ENCODE measurements at places on chromosomes 4 and X.

GRCh38 chr4:89111833-89112563 lies 665 bp downstream of the TIGD2 start:
- DNase-seq, result no peak

- no peak for DNase-seq
These were observed 423.9 kb upstream of the PITX2 start for GRCh38 chr4:111046811-111047210.

- no peak for DNase-seq
These were observed 116.5 kb downstream of the UCHL1 start for GRCh38 chr4:41373221-41373620.

GRCh38 chr4:174702979-174703478 lies 126.0 kb downstream of the GLRA3 start:
- no peak for DNase-seq

- DNase-seq, result no peak
These were observed 71.0 kb downstream of the SNCA start for GRCh38 chr4:89765966-89766365.

- no peak for DNase-seq
These were observed 169.4 kb downstream of the CPEB2 start for GRCh38 chr4:15171725-15172124.

DNA sequence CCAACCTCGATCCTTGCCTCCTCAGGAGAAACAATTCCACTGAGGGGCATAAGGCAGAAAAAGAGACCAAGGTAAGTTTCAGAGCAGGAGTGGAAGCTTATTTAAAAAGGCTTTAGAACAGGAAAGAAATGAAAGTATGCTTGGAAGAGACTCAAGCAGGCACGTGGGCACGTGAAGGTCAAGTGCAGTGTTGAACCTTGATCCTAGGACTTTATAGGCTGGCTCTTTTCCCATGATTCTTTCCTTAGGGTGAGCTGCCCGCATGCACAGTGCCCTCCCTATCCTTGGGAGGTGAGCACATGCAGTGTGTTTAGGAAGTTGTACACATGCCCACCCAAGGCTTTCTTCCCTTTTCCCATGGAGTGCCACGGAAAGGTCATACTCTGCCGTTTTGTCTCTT lies 4.0 kb upstream of the PI4K2B start:
- DNase-seq, result no peak

DNA sequence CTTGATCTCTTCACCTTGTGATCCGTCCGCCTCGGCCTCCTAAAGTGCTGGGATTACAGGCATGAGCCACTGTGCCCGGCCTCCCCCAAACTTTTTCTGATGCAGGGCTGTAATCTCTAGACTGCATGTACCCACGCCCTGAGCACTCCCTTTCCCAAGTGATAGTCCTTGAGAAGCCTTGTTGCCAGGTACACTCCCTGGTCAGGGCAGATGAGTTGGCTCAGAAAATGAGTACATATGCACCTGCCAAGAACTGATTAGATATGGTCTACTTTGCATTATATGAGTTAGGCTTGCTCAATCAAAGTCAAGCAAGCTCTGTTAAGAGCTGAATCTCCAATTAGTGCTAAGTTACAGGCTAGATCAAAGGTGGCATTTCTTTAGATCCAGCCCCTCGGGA lies 20.3 kb downstream of the APOO start:
- DNase-seq, result no peak

GRCh38 chr4:16897991-16898827 lies at the start of gene LDB2:
Gene LDB2, minus strand, starts transcription at chr4:16898645.
- no peak for DNase-seq

DNA sequence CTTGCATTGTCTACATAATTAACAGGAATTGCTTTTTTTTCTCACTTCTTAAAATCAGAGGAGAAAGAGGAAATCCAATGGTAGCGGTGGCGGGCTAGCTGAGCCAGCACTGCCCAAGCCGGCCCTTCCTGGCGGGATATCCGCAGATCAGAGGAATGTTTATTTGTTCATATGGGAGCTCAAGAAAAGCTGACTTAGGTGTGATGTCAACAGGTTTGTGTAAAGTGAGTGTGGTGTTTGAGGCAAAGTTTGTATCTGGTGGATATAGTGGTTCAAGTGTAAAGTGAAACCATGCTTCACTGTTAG lies 466 bp upstream of the SLC39A8 start:
- DNase-seq, result no peak

DNA sequence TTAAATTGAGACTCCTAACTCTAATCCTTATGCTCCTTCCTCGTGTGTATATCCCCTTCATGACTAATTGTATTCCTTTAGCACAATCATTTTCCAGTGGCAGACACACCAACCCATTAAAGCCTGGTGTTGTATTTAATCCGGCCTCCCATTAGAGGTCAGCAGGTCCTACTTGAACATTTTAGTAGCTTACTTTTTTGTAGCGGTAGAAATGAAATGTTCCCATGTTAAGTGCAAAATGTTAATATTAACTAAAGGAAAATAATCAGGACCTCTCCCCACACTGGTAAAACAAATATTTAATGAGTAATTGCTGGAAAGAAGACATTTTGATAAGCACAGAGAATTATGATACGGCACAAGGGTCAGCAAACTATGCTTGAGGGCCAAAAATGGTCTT lies 3.4 kb downstream of the RAB33B start:
- DNase-seq, result no peak

DNA sequence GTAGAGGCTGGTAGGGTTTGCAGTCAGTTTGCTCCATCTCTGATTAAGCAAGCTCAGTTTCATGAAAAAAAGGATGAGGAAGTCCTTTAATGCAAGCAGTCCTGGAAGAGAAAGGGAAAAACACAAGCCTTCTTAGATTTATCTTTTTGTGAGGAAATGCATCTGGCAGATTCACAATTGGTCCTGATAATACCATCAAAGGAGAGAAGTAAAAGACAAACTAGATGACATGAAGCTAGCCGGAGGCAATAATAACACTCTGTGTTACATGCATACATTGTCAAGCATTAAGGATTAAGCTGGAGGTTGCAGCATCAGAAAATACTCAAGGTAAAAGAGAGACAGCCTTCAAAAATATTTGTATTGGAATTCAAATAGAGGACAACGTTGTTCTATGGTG lies 356.0 kb upstream of the TEX13C start:
- DNase-seq, result no peak

DNA sequence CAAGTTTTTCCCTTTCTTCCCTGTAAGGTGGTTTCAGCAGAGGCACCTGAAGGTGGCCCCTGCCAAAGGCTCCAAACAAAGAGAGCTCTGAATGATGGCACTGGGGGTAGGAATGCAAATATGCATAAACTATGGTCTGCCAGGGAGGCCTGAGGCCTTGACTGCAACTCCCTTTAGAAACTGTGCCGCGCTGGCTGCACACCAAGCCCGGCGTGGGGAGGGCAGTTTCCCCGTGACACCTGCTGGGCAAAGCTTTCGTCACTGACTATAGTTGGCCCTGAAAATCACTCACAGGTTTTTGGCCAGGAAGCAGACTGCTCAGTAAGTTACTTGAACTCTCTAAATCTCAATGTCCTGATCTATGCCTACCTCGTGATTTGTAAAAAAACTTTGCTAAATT lies 97.8 kb upstream of the ATOH1 start:
- no peak for DNase-seq

DNA sequence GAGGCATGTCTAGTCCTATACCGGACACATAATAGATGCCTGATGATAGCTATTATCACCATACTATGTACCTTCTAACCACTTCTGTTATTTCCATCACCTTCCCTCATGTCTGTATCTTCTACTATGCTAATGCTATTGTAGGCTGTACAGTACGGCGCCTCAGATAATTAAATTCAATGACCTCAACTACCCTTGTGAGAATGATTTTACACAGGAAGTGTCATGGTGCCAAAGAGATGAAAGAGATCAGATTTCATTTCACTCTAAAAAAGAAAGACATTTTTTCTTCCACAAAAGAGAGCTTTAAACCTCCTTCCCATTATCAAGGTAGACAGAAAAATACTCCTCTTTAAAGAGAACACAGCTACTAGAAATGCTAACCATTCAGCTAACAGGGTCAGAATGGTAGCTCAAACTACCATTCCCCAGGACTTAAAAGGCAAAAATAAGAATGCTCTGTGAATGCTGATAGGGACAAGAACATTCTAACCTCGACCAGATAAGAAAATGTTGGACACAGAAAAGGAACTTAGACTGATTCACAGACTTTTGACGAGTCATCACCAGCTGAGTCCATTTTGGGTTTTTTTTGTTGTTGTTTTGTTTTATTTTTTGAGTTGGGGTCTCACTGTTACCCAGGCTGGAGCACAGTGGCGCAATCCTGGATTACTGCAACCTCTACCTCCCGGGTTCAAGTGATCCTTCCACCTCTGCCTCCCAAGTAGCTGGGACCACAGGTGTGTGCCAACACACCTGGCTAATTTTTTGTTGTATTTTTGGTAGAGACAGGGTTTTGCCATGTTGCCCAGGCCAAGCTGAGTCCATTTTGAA lies 99.2 kb upstream of the RAPGEF2 start:
- DNase-seq, result no peak

- no peak for DNase-seq
These were observed 144.9 kb downstream of the STIM2 start for GRCh38 chr4:27005501-27005900.

GRCh38 chr4:56464581-56464980 lies 2.8 kb upstream of the SRP72 start:
- no peak for DNase-seq

GRCh38 chr4:97593248-97593647 lies 550.0 kb downstream of the STPG2 start:
- no peak for DNase-seq

GRCh38 chr4:3223956-3224748 lies 24.8 kb upstream of the MSANTD1 start:
- DNase-seq, result no peak

GRCh38 chr4:185709802-185710486 lies 102.0 kb downstream of the SORBS2 start:
- no peak for DNase-seq

- DNase-seq, result no peak
These were observed 40.7 kb downstream of the SPATA18 start for GRCh38 chr4:52091801-52092200.

DNA sequence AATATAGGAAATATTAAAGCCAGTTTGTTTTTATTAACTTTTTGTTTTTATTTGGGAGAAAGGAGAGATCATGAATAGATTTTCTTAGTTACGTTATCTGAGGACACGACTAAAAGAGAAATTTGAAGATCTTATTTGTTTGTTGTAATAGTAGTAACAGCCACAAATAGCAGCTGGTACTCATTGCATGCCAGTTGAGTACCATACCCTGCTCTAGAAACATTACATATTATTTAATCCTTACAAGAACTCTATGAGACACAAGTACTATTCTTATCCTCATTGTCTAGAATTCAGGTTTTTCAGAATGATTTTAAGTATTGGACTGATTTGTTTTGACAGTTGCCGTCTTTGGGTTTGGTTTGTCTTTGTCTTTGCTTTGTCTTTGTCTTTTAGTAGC lies 31.8 kb downstream of the USP53 start:
- no peak for DNase-seq

- peak; percentile 10 for DNase-seq
These were observed 37.0 kb upstream of the ZBTB33 start for GRCh38 chrX:120213438-120214265.

DNA sequence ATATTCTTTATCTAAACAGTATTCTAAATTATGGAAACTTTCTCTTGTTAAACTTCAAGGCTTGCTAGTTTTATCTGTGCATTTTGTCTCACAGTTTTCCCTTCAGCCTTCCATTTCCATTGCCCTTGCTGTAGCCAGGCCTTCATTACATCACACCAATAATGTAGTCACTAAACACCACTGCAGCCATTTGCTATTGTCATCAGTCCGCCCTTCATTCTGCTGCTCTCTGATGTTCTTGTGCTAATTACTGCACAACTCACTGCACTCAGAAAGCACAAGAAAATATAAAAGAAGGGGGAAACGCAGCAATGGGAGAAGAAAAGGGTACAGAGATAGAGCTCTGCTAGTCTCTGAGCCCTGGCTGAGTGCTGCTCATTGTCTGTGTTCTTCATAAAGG lies 239.6 kb upstream of the FSTL5 start:
- DNase-seq, result no peak

DNA sequence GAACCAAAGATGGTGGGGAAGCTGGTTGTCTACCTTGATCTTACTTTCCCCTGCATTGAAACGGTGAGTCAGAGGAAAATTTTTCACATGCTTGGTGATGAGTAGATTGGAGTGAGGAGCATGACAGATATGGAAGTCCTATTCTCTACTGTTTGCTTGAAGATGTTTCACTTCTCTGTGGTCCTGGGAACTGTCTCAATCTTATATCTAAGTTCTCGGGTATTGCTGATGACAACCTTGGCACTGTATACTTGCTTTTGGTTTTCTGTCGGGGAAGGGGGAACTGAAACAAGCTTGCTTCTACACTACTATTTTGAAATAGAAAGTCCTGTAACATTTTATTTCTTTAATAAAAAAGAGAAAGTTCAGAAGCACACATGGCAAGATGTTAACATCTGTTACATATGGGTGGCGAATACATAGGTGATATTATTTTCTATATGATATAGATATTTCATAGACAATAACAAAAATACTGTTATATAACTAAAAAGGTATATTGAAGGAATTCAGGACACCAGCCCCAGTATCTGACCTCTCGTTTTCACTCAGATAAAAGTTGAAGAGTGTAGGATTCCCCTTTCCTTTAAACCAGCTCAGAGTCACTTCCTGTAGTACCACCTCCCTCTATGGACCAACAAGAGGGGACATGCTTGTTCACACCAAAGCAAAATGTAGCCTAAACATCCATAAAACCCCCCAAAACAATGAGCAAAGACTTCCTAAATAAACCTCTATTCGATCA lies 88.8 kb downstream of the FMR1NB start:
- DNase-seq, result no peak

DNA sequence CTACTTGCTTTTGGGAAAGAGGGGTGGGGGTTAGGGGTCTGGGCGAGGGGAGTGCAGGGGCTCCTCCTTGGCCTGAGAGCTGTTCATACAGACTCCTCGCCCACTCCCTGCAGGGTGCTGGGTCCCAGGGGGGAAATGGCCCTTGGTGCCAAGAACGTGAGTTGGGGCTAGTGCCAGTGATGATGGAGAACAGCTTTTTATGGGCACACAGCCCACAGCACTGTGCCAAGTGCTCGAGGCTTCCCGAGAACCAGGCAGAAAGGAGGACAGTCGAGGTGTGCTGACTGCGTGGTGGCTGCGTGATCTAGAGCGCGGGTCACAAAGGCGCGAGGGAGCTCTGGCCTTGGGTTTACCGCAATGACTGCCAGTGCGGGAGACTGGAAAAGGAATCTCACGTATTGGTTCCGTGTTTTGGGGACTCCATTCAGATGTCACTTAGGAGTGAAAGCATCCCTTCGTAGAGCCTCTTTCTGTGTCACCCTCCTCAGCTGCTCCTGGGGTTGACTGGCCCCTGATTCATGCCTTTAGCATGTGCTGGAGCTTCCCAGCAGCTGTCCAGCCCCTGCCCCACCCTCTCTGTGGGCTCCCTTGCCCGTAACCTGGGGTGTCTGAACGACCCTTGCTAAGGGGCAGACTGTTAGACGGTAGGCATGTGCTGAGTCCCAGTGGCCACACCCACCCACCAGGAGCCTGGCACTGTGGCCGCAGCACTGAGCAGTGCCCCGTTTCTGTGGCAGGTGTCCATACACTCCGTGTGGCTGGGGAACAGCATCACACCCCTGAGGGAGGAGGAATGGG lies 20.9 kb upstream of the MSANTD1 start:
- no peak for DNase-seq
